Psoas muscle (tissue), 8 donors: ENCODE measurements at places on chromosomes 4 and X. TPM values are rescaled to one million over a fixed set of nuclear protein-coding genes. Genes with fewer than 3 reads are reported as not detected.

DNA sequence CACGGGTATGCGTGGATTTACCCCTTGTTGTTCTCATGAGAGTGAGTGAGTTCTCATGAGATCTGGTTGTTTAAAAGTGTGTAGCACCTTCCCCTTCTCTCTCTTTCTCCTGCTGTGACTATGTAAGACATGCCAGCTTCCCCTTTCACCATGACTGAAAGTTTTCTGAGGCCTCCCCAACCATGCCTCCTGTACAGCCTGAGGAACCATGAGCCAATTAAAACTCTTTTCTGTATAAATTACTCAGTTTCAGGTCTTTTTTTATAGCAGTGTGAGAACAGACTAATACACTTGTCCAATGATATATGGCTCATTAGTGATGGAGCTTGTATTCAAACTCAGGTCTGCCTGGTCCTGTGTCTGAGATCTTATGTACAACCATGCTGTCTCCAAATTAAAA lies 28.5 kb upstream of the RTL3 start:
- DNase-seq: no peak

DNA sequence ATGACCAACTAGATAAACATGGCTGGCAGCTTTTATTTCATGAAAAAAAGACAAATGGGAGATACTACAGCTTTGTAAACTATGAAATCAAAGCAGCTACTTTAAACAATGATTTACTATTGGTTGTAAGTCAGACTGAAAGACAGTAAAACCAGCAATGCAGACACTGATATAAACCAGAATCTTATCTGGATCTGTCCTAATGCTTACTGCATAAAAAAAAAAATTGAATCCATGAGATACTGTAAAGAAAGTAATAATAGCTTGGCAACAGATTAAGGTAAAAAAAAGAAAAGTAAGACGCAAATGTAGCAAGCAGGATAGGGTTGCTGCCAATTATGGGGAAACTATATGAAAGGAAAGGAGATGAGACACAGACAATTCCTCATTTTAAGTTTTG lies 7.3 kb downstream of the LCORL start:
- DNase-seq: no peak

AVPR2 gene
- 1.9 TPM for total RNA-seq

DNA sequence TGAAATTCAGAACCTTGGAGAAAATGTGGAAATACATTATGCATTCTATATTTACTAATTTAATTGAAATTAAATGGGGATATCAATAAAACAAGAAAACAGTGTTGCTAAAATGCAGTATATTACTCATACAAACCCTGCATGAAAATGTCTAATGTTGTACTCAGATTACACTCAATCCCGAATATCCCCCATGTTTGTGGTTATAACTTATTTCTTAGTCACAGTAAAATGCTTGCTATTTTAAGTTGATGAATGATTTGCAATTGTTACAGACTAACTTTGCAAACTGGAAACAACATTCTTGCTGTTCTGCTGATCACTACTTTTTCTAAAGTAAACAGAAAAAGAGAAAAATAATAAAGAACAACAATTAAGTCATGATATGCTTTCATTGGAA lies 33.1 kb upstream of the ANXA10 start:
- DNase-seq: no peak

DNA sequence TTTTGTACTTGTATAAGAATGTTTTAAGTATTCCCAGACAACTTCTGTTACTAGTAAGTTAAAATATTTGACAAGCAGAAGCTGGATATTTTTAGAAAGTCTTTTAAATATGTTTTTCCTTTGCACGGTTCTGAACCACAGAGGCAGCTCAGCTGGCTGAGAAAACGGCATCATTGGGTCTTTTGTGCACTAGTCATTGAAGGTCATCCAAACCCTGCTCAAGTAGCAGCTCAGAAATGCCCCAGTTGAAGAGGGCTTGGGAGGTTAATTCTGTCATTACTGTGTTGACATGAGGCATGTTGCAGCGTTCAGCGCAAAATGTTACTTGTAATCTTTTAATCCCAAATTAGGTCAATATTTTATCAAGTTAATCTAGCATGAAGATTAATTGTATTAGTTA lies 383.7 kb upstream of the FAM241A start:
- DNase-seq: no peak

- no peak for DNase-seq
Measured at GRCh38 chrX:39985071-39985470, 112.7 kb downstream of the BCOR start.

DNA sequence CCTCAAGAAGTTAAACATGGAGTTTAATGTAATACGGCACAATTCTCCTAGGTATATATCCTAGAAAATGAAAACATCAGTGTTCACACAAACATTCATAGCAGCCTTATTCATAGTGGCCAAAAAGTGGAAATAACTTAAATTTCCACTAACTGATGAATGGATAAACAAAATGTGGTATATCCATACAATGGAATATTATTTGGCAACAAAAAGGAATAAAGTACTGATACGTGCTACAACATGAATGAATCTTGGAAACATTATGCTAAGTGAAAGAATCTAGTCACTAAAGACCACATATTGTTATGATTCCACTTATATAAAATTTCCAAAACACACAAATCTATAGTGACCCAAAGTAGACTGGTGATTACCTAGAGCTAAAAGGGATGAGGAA lies 14.6 kb downstream of the SDAD1 start:
- no peak for DNase-seq

DNA sequence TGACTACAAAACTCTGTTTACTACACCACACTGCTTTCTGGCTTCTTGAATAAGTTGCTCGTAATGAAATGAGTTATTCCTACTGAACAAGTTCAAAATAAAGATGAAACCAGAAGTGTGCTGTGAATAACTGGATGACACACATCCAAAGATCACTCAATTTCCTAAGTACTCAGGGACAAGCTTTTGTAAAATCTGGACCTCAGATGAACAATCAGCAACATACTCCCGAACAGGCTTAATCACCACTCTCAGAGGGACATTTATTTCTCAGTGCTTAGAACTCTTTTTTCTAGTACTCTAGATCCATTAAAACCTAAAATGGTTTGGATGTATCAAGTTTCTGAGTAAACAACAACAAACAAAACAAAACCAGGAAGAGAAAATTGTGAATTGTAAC lies 61.5 kb upstream of the EXOC1L start:
- DNase-seq: no peak

CENPE gene
- 0.60 TPM for total RNA-seq

BEX1 gene
- total RNA-seq: not detected

DNA sequence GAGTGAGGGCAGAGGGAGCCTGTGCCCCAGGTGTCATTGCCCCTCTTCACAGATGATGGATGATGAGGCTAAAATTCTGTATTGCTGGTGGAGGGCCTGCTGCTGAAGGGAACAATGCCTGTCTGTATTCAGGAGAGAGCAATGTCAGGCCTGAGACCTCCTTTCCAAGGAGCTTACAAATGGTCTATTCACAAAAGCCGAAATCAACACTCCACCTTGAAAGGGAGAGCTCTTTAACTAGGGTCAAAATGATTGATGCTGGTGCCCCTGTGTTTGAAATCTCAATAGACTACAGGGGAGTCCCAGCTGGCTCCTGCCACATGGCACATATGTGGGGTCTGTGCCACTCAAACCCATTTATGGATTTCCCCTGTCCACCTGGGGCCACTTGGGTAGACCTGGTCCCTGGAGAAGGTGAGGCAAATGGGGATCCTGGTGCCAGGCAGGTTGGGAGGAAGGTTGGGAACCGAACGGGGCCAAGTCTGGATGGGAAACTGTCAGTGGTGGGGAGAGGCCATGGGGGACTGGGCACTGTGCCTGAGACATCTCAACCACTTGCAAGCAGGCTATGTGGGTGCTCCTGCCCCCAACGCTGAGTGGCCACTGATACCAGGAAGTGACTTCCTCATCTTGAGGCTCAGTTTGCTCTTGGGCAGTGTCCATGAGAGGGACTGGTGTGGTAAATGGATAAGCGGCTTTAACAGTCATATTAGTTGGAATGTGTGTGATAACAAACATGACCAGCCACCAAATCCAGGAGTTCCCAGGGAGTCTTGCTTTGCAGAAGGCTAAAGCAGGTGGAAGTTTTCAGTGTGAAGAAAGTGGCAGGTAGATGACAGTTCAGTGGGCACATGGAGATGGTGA lies 223.8 kb upstream of the PSAPL1 start:
- no peak for DNase-seq

JCHAIN gene
- total RNA-seq: 1.3 TPM

CLCN3 gene
- 26.3 TPM for total RNA-seq

CSAG2 gene
- not detected for total RNA-seq

DNA sequence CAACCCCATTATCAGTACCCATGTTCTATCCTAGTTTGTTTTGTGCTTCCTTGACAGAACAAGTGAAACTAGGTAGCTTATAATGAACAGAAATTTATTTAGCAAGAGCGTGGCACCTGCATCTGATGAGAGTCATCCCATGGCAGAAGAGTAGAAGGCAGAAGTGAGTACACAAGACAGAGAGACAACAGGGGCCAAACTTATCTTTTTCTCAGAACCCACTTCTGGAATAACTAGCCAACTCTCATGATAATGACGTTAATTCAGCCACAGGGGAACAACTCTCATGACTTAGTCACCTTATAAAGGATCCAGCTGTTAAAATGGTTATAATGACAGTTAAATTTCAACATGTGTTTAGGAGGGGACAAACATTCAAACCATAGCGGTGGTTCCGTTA lies 644.9 kb downstream of the TECRL start:
- no peak for DNase-seq

PHKA1 gene
- 39.4 TPM for total RNA-seq

- no peak for DNase-seq
Measured at GRCh38 chrX:150854856-150855255, 43.6 kb downstream of the CD99L2 start.

RPA4 gene
- total RNA-seq: not detected

GRCh38 chr4:18234108-18234507 lies 212.6 kb upstream of the LCORL start:
- no peak for DNase-seq

- DNase-seq: no peak
Measured at GRCh38 chr4:169379688-169380087, 108.9 kb upstream of the SH3RF1 start.

GRCh38 chr4:27381815-27382214 lies 521.2 kb downstream of the STIM2 start:
- no peak for DNase-seq
